ENCODE measurements at places on chromosomes 3 and 15.

DNA sequence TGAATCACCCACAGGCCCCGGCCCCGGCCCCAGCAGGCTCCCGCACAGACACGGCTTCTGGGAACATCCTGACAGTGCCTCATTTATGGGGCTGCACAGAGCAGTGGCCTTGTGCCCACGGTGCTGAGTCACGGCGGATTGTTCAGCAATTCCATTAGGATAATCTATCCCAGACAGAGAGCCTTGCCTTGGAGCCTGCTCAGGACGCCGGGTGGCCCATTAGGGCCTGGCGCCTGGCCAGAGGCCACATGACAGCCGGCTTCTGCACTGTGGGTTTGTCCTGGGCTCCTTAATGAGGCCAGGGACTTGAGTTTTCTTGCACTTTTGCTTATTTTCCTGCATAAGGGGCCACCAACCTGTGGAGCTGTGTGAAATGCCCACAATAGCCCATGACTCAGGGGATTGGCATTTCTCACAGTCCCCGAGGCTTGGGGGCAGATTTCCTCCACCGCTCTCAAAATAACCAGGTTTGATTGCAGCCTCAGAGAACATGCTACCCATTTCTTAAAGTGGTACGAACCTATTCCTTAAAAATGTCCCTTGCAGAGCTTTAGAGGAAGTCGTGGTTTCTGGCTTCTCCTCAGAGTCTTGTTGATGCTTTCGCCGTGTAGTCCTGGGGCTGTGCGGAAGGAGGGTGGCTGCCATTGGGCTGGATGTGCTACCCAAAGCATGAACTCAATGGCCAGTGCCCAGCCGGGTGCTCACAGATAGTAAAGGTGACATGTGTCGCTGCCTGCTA is 19.0 kb downstream of the SYNM start:
- DNase-seq = no peak

GRCh38 chr15:41806291-41807181 is 21.4 kb upstream of the JMJD7 start:
- no peak for DNase-seq

DNA sequence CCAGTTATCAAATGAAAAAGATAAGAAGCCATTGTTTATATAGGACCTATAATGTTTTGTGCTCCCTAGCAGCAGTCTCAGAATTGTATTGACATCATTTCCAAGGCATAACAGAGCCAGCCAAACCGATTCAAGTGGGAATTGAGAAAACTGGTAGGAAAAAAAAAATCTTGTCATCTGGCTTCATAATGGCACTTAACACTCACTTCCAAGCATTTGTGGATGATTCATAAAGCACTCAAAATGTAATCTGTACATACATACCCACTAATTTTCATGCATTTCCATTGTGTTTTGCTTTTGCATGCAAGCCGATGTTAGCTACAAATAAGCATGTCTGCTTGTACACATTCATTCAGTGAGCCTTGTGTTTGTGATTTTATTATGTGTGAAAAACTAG is 18.6 kb upstream of the TRPC1 start:
- DNase-seq = no peak

GRCh38 chr15:53566912-53567311 is 192.6 kb downstream of the WDR72 start:
- no peak for DNase-seq

GRCh38 chr3:107699682-107700081 is 176.9 kb downstream of the BBX start:
- DNase-seq = no peak

GRCh38 chr3:73094129-73094528 is 32.7 kb downstream of the EBLN2 start:
- DNase-seq = no peak
